Stimulated activated CD8-positive, alpha-beta memory T cell treated with anti-CD3 and anti-CD28 coated beads, Interleukin-15, amount 100 ng/mL, for 4 hours (primary cell): ENCODE measurements at places on chromosomes 11 and 22.

GRCh38 chr11:44162004-44162403 lies 66.5 kb downstream of the EXT2 start:
- no peak for DNase-seq

- DNase-seq = no peak
These were observed 29.7 kb downstream of the ZFTA start for GRCh38 chr11:63738720-63739360.

DNA sequence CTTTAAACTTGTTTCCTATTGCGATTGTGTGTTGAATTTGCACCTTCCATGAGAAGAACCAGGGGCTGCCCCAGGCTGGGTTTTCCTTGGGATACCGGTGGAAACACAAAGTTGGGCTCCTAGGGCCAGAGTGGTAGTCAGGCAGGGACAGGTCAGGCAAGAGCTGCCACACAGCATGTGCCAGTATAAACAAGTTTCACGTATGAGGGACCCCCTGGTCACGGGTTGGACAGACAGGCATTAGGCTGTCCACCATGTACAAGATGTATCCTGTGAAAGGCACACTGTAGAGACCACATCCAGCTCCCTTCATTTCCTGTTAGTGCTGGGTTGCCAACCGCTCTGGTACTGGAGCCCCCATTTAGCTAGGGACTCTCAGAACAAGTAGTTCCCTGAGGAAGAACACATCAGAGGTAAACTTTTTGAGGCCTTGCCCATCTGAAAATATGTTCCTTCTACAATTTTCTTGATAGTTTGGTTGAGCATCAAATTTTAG lies 8.8 kb downstream of the UPB1 start:
- DNase-seq = no peak

DNA sequence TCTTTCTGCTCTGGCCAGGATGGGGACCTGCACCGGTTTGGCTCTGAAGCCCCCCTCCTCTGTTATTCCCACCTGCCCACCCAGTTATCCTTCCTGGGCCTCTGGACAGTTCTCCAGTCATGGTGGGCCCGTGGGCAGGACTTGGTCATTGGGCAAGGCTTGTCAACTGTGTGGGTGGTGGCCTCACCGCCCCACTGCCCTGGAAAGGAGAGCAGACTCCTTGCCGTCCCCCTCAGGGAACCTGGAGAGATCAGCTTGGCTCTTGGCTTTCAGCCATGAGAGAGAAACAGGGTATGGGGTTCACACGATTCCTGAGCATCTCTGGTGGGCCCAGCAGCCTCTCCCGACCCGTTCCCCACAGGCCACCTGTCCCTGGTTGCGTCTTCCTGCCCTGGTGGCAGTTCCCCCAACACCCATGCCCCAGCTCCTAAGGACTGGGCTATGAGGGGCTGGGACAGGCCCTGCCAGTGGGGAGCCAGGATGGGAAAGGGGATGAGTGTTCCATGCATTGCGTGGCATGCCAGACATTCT lies 92.3 kb downstream of the MORC2 start:
- no peak for DNase-seq

GRCh38 chr22:45212306-45212709 lies 28.4 kb downstream of the KIAA0930 start:
- DNase-seq = no peak

DNA sequence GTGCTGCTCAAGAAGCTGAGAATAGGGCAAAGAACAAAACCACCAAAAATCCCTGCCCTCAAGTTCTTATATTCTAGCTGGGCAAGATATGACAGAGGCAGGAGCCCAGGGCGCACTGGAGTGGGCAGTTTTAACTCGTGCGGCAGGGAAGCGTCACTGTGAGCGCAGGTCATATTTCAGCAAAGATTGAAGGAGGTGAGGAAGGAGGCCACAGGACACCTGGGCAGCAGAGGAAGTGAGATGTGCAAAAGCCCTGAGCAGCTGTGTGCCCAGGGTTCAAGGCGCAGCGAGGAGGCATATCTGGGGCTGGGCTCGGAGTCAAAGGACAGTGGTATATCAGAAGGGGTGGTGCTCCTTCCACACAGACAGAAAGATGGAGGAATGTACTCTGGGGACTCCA lies 13.5 kb downstream of the KCNC1 start:
- DNase-seq = no peak

- DNase-seq = no peak
These were observed 16.3 kb upstream of the CTSD start for GRCh38 chr11:1779806-1780699.
